ENCODE measurements at places on chromosomes 12 and 14.

DNA sequence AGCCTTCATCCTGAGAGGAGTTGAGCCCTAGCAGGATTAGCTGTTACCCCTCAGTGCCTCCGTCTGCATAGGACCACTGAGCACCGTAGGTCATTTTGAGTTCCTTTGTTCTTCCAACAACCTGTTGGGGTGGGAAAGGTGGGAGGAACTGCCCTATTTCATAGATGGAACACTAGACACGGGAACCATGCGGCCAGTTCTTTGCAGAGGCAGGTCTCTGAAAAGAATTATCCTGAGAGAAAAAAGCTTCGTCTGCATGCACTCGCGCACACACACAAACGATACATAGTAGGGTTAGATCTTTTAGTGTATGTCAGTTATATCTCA lies 28.5 kb downstream of the TRAFD1 start:
- no peak for DNase-seq

DNA sequence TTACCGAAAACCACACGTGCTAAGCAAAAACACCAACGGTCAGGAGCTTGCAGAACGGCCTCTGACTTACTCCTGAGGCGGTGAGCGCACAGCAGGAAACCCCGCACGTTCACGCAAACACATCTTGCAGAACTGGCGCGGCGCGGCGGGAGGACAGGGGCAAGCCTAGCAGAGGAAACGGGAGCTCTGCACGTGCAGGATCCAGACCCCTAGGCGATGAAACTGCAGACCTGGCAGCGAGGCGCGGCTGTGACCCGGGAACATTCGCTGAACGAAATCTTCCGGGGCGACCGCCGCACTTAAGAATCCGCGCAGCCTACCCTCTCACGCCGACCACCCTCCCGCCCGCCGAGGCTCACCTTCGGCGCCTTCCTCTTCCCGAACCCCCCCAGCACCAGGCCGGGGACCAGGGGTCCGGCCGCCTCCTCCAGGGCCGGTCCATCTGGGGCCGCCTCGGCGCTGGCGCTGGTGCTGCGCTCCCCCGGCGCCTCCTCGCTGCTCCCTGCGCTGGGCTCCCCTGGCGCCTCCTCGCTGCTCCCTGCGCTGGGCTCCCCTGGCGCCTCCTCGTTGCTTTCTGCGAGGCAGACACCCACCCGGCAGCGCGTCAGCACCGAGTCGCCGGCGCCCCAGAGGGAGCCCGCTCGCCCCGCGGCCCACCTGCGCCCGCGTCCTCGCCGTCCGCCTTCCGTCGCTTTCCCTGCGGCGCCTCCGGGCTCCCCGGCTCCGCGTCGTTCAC lies 615 bp downstream of the DDX51 start:
- DNase-seq, result no peak

DNA sequence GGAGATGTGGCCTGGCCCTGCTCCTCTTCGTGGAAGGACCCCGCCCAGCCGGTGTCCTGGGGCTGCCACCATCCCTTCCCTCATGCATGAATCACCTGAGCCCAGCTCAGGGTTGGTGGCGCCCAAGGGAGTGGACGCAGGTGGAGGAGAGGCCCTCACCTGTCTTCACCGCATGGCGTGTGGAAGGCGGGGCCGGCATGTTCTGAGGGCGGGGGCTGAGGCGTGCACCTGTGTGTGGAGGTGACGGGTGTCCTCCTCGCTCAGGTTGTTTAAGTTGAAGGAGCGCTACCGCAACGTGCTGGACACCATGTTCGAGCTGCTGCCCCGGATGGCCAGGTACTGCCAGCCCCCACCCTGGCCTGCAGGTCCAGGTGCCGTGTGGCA lies 47.0 kb downstream of the SLC8B1 start:
- no peak for DNase-seq

DNA sequence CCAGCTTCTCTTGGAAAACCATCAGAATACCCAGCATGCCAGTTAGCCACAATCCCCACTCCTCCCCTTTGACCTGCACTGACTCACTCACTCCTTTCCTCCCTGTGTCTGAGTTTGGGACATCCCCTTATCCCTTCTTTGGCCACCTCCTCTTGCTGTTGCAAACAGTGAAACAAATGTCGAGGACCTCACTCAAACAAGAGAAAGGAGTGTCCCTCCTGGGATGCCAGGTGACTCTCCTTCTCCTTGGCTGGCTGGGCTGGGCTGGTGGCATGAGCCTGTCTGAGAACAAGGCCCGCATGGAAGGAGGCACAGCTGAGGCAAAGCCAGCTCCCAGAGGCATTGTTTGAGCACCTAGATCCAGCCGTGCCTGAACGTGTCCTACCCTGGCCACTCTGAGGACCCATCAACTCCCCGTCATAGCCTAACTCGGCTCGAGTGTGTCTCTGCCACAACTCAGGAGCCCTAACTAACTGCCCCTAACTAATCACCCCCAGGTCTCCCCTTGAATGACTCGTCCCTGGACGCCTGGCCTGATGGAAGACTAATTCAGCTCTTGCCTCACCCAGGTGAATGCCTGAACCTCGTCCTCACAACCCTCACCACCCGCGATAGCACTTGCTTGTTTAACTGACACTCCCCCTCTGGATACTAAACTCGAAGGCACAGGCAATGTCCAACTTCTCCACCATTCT lies 43.0 kb downstream of the NCOR2 start:
- peak; percentile 88 for DNase-seq

DNA sequence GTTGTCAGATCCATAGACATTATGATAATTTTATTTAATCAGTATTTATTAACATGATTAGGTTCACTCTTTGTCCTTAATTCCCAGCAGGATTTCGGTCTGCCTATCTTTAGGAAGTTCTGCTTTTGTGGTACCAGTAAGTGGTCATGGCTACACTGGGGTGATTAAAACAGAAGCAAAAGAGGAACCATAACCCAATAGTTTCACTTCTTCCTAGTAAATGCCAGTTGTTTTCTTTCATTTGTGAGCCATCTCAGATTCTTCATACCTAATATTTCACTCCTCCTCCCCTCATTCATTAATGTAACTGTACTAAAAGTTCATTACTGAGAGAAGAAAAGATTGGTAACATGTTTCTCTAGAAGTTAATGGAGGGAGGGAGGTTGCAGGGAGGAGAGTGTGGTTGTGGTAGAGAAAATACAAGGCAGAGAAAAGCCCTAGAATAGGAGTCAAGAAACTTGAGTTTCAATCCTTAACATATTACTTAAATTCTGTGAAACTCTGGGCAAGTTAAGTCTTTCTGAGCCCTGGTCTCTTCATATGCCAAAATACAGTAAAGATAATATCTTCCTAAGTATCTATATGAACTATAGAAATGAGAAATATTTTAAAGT lies 101.2 kb downstream of the PEBP1 start:
- DNase-seq, result no peak

DNA sequence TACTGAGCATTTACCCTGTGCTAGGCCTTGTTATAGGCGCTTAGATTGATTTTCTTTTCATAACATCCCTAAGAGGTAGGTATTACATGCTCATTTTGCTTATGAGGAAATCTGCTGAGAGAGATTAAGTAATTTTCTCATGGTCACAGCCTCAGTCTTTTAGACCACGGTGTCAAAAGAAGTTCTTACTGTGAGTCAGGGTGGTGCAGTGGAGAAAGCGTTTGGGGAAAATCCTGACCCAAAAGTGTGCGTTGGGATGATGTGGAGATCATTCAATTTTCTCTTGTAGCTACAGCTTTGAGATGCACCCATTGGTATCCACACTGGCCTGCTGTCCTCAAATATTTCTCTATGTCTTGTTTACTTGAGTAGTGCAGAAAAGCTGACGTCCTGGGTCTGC lies 8.2 kb downstream of the ANG start:
- DNase-seq, result no peak

DNA sequence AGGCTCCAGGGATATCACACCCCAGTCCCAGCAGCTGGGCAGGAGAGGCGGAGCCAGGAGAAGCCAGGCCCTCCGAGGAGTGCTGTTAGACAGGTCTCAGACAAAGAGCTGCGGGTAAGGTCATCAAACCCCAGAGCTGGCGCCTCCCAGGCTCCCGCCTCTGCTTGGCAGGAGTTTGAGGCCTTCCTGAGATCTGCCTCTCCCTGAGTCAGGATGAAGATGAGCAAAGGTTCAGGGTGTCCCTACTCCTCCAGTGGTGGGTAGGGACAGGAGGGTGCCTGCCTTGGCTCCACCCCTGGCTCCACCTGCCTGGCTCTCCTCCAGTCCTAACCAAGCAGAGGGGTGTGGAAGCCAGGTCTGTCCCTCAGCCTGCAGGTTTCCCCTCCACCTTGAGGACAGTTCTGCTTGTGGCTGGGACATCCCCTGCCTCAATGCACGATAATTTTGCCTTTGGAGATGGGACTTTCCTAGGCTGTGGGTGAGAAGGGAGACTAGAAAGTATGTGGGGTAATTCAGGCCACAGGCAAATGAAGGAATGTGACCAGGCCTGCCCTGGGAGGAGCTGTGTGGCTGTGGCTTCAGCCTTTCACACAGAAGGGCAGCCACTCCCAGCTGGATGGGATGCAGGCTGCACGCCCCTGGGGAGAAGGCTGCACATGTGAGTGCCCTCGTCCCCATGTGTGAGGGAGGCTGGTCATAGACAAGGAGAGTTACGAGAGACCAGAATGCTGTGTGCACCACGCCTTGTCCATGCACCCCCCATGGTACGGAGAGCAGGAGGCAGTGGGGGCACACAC lies 2.2 kb downstream of the PLEKHG6 start:
- no peak for DNase-seq

DNA sequence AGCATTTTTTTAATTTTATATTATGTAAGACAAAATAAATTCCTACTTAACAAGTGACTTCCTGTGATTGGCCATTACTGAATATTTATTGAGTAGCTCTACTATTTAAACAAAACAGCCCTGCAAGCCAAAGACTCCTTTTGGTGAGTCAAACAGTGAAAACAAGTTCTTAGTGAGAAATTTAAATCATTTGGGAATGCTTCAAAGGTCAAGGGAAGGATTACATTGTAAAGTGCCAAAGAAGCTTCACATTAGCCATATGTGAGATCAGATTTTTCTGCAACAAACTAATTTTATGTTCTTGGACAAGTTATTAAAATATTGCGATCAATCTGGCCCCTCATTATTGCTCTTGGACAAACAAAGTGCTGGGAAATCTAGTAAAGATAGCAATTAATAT lies 795.4 kb upstream of the MGAT4C start:
- DNase-seq, result no peak

DNA sequence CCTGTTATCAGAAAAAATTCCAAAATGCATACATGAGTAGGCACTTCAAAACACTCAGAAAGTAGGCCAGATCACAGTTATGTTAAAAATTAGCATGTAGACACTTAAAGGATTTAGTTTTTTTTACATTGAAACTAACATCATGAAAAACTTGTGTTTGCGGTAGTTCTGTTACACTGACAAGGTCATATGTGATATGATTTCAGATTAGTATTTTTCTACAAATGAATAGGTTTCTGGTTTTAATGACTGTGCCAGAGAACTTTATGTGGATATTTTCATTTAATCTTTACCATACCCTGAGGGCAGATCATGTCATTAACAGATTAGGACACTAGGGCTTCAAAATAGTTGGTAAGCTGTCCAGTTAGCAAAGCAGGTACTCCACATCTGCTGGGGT lies 20.7 kb downstream of the YARS2 start:
- no peak for DNase-seq

GRCh38 chr12:47997321-47997720 lies 7.0 kb downstream of the COL2A1 start:
- DNase-seq, result no peak

GRCh38 chr12:80648881-80649280 lies 58.6 kb upstream of the MYF6 start:
- peak; percentile 83 for DNase-seq

- DNase-seq, result peak; percentile 44
Measured at GRCh38 chr12:51247523-51248206, 9.0 kb downstream of the DAZAP2 start.

- DNase-seq, result no peak
Measured at GRCh38 chr14:68439676-68440075, 353.2 kb downstream of the ZFP36L1 start.

Data from foreskin fibroblast (primary cell).